NCI-H2029 (cell line): ENCODE measurements at places on chromosomes 12 and 14.

DNA sequence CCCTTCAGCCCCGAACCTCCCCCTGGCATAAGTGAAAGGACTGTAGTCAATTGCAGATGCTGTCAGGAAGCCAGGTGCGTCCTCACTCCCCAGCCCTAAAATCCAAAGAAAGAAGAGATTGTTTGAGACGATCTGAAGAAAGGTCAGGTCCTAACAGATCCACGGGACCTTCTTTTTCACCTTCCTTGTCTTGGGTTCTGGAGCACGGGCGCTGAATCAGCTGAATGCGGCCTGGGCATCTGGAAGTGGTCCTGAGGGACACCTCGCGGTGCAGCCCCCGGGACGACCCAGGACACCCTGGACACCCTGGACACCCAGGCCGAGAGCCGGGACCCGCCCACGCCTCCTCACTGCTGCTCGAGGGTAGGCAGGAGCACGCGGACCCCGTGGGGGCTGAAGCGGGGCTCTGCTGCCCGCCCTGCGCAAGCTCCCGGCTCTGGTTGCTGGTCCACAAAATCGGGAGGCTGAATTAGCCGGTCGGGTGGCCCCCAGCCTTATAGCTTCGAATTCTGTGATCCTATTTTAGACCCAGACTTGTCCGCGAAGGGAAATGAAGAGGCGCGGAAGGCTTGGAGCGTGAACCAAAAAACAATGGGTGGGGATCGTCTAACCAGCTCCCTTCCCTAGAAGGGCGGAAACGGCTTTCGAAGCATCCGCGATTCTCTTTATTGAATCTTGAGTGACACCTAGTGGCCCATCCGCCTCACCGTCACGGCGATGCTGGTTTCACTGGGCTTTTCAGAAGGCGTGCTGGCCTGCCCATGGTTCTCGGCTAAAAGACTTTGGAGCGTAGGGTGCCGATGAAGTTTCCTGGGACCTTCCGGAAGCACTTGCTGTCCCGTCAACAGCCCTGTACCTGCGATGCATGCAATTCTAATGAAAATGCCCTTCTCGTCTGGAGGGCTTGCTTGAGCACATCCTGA lies 46.4 kb upstream of the PLXNC1 start:
- DNase-seq, result peak; percentile 72

DNA sequence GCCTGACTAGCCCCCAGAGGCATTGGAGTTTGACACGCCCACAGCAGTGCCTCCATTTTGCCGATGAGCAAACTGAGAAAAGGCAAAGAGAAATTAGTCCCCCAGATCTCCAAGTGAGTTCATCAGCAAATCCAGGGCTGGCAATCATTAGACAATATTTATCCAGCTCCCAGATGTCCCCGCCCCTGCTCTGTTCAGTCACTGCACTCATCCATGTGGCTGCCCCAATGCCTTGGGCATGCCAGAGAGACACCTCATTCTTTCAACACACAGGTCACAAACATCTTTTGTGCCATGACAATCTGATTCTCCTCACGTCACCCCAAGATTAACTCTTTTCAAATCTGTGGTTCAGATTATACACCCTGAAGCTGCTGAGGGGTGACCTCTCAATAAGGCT lies 43.5 kb downstream of the DPF3 start:
- DNase-seq, result no peak

- no peak for DNase-seq
These were observed 61.3 kb upstream of the MDM1 start for GRCh38 chr12:68393417-68393816.

GRCh38 chr12:52252728-52253343 lies 19.8 kb downstream of the KRT7 start:
- no peak for DNase-seq

GRCh38 chr12:105459760-105460330 lies 129.4 kb downstream of the C12orf75 start:
- no peak for DNase-seq

DNA sequence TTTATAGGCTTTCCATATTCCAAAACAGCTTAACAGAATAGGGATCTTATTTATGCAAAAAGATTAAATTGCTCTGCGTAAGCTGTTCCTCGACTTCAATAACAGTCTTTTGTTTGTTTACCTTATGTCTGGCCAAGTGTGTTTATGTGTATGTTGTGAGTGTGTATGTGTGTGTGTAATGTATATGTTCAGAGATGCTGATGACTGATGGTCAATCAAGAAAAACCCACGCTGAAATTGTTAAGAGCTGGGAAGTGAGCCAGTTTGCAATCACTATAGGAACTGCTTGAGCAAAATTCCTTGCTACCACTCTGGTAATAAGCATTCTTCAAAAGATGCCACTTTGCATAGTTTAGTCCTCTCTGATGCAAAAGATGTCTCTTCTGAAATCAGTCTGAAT lies 59.6 kb downstream of the PRKD1 start:
- no peak for DNase-seq
